ENCODE measurements at places on chromosomes 4 and X. TPM values are rescaled to one million over a fixed set of nuclear protein-coding genes. Genes with fewer than 3 reads are reported as not detected.

DNA sequence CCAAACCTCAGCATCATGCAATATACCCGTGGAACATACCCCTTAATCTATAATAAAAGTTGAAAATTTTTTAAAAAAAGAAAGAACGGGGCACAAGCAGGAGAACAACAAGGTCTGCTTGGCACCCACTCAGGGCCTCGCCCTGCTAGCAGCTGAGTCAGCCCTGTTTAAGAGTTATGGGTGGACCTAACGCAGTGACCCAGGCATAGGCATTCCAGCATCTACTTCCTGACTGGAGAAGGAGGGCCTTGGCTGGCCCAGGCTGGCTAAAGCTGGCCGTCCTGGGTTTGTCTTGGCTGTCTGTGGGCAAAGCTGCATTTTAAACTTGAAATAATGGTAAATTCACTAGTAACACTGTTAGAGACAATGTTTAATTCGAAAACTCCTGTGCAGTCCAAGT lies 236.7 kb upstream of the PGRMC2 start:
- no peak for DNase-seq

The IL2 gene
- not detected for total RNA-seq

- DNase-seq, result no peak
Observed at GRCh38 chr4:186144198-186144945, 39.9 kb downstream of the FAM149A start.

- no peak for DNase-seq
Observed at GRCh38 chr4:164596318-164596878, 157.5 kb upstream of the SMIM31 start.

The TCEAL6 gene
- not detected for total RNA-seq

The TSPAN6 gene
- total RNA-seq, result 32.4 TPM

The DCAF4L1 gene
- total RNA-seq, result 0.21 TPM

DNA sequence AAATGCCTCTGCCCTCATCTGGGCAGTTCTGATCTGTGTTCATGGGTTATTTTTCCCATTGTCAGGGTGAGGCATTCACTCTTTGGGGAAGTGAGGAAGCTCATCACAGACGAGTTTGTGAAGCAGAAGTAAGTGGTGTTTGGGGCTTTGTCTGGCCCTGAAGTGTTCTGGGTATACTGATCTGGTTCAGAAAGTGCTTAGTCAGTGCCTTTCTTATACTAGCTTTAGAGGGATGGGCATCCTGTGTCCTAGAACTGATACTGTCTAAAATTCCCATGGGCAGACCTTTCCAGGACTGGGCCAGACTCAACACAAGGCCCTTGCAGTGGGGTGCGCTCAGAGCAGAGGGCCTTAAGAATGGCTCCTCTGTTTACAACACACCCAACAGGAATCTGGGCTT lies 6.4 kb downstream of the TRO start:
- DNase-seq, result no peak

DNA sequence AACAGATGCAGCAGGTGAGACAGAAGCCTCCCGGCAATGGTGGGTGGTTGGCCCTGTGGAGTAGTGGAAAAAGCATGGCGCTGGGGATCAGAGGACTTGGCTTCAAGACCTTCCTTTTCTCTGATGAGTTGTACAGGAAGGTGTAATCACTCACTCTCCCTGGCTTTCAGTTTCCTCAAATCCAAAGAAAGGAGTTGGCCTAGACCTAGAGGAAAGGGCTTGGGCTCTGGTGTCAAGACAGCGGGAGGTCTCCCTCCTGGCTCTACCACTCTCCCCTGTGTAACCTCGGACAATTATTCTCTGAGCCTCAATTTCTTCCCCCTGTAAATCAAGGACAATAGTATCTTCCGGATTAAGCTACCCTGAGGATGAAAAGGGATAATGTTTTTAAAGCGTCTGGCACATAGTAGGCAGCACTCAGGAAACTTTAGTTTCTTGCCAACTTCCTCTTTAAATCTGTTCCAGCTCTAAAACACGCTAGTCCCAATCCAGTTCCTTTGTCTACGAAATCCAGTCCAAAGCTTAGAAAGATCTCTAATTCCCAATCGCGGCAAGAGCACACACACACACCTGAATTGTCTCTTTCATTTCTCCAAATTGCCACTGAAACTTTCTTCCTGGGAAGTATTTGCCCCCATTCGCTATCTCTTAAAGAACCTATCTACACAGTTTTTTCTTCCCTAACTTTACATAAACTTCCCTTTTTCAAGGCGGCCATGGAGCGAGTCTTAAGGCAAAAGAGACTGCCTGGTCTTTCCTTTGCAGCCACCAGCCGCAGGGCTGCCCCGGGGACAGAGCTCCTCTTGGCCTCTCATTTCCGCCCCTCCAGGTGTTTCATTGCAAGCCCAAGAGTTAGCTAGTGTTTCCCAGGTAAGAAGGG lies 29.9 kb upstream of the GPC4 start:
- no peak for DNase-seq

- no peak for DNase-seq
Observed at GRCh38 chr4:70984589-70984988, 8.9 kb upstream of the DCK start.

The DCLK2 gene
- total RNA-seq, result 15.6 TPM

DNA sequence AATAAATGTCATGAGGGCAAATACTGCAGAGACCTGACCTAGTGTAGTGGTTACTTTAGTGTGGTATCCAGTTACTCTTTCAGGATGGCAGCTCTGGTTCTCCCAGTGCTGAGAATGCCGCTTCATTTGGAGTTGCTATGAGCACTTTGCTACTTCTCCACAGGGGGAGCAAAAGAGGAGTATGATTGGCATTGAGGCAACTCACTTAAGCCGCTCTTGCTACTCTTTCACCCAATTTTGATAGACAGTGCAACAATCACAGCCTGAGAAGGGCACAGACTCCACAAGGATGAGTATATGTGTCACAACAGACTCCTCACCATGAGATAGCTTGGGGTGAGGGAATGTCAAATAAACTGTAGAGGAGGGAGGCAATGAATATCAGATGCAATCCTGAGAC lies 81.2 kb downstream of the NPY1R start:
- DNase-seq, result no peak

- no peak for DNase-seq
Observed at GRCh38 chr4:97912156-97912555, 231.1 kb downstream of the STPG2 start.

- DNase-seq, result no peak
Observed at GRCh38 chr4:46818604-46819003, 90.4 kb downstream of the COX7B2 start.

DNA sequence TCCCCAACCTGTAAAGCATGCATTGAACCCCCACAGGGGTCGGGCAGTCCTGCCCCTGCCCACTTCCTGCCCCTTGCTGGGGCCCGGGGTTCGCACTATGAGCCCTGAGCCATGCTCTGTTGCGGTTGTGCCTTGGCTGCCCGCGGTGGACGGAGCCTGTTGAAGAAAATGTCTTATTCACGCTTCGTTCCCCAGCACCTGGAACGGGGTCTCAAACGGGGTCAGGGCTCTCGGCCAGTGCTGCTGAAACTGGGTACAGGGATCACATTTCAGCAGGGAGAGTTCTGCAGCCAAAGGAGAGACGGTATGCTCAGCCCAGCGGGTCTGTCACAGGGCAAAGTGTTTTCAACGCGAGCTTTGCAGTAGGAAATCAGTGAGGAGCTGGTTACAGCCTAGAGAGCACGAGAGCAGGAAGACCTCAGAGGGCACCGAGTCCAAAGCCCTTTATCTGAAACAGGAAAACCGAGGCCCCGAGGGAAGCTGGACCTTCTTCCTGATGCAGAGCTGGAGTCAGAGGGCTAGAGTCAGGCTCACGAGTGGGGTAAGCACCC lies 46.3 kb upstream of the AFAP1 start:
- no peak for DNase-seq

GRCh38 chr4:37953620-37954293 lies 6.4 kb upstream of the PTTG2 start:
- no peak for DNase-seq

DNA sequence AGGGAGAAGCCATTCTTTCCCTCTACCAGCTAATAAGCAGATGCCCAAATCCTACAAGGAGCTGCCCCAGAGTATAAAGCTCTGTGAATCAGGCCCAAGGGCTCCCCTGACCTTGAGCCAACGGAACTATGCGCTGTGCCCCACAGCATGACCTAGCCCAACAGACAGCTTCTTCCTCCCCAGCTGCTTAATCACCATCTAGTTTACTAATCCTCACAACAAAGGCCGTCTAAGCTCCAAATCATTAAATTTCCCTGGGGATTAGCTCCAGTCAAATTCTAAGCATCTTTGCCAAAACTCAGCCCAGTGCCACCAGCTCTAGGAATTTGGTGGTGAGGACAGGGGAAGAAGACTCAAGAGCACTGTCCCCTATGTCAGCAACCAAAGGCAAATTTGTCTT lies 113.1 kb downstream of the SHROOM4 start:
- no peak for DNase-seq

GRCh38 chr4:166625018-166625637 lies 609.2 kb downstream of the SPOCK3 start:
- no peak for DNase-seq

DNA sequence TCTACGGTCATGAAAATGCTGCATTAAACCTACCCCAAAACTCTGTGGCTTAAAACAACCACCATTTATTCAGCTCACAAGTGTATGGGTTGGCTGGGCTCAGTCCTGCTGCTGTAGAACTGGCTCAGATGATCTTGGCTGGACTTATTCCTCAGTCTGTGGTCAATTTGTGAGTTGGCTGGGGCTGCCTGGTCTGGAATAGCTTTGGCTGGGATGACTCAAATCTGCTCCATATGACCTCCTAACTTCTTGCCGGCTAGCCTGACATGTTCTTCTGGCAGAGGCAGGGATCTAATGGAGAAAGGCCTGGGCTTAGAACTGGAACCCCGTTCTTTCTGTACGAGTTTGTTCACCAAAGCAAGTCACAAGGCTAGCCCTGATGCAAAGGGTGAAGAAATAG lies 71.7 kb downstream of the CFAP299 start:
- DNase-seq, result peak; percentile 17

The SYNPO2 gene
- 151 TPM for total RNA-seq

GRCh38 chrX:51494409-51494808 lies 2.0 kb downstream of the NUDT11 start:
- no peak for DNase-seq

- peak; percentile 67 for DNase-seq
Observed at GRCh38 chrX:151970661-151971060, 3.8 kb downstream of the GABRE start.

- DNase-seq, result no peak
Observed at GRCh38 chr4:177297785-177298391, 11.8 kb upstream of the NEIL3 start.

GRCh38 chr4:113449410-113449974 lies 312.0 kb downstream of the CAMK2D start:
- no peak for DNase-seq

DNA sequence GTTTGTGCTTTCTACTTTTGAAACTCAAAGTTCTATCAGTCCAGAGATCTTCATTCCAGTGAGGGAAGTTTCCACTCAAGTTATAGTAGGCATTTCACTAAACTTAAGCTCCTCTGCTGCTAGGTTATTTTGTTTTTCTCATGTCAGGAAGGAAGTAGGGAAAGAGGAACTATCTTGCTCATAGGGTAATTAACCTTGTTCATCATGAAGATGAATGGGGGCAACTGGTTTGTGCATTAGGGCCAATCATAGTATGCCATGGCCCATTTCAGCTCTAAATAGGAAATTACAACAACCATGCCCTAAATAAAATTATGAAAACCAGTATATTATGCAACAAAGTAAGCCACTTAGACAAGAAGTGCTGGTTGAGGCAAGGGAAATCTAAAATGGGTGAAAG lies 804.7 kb upstream of the NDST4 start:
- DNase-seq, result no peak

- DNase-seq, result no peak
Observed at GRCh38 chr4:89567936-89568335, 260.3 kb upstream of the GPRIN3 start.

DNA sequence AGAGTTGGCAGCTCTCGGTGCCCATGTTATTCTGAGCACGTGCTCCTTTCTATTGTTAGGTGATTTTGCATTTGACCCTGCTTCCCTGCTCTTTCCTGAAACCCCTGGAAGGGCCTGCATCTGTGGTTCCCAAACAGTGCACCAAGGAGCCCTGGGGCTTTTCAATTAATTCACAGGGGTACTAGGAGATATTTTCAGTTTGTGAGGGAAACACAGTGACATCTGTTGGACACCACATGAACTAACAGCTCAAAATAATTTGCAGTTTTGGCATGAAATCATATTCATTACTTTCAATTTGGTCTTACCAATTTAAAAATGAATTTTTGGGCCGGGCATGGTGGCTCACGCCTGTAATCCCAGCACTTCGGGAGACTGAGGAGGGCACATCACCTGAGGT lies 156.6 kb downstream of the GATB start:
- no peak for DNase-seq

The OTUD6A gene
- not detected for total RNA-seq

- no peak for DNase-seq
Observed at GRCh38 chrX:9797384-9798360, 11.4 kb downstream of the SHROOM2 start.

Data from tibial nerve (tissue), 4 donors.